ENCODE measurements at places on chromosomes 13 and 19.

GRCh38 chr13:76890021-76890420 is 3.8 kb upstream of the KCTD12 start:
- DNase-seq = no peak

DNA sequence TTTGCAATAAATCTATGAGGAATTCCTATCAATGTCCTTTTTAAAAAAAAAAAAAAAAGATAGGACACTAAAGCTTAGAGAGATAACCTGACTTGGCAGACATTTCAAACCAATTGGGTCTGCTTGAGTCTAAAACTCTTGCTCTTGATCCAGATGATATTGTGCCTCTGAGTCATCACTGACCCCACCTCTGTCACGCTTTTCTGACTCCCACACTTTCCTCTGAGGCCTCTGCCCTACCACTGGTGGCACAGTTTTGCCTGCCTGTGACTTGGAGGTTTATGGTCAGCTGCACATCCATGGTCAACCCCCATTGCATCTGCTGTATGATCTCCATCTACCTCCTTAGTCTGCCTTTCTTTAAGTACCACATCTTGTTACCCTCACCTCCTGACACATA is 328.7 kb downstream of the SPRY2 start:
- DNase-seq = no peak

GRCh38 chr19:42006569-42006968 is 12.5 kb upstream of the ATP1A3 start:
- DNase-seq = no peak

- DNase-seq = no peak
Measured at GRCh38 chr19:20287070-20287469, 120.1 kb downstream of the ZNF486 start.

- DNase-seq = no peak
Measured at GRCh38 chr19:4194353-4194752, 11.9 kb downstream of the ANKRD24 start.

DNA sequence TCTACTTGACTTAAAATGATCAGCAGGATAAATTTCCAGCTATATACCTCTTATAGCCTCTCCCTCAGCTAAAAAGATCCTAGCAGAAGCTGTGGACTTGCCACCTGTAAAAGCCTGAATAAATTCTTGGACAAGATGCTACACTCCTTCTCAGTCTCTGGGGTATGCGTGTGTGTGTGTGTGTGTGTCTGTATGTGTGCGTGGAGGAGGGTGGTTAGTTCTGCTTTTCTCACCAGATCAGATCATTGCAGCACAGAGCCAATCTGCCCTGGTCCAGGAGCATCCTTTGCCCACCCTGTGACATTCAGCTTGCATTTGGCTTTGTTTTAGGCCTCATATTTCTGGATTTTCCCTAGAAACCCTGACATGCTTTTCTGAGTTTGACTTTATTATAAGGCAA is 438.3 kb downstream of the RFC3 start:
- no peak for DNase-seq

- DNase-seq = no peak
Measured at GRCh38 chr19:3321696-3322095, 44.7 kb upstream of the NFIC start.

- no peak for DNase-seq
Measured at GRCh38 chr19:41192574-41193429, at the start of gene CYP2S1. Gene CYP2S1, plus strand, starts transcription at chr19:41193219. Its CDS starts 46 bp downstream, at chr19:41193265.

- no peak for DNase-seq
Measured at GRCh38 chr13:78228940-78229339, 310.3 kb upstream of the EDNRB start.

- no peak for DNase-seq
Measured at GRCh38 chr13:44759384-44760360, 183.5 kb upstream of the TSC22D1 start.

DNA sequence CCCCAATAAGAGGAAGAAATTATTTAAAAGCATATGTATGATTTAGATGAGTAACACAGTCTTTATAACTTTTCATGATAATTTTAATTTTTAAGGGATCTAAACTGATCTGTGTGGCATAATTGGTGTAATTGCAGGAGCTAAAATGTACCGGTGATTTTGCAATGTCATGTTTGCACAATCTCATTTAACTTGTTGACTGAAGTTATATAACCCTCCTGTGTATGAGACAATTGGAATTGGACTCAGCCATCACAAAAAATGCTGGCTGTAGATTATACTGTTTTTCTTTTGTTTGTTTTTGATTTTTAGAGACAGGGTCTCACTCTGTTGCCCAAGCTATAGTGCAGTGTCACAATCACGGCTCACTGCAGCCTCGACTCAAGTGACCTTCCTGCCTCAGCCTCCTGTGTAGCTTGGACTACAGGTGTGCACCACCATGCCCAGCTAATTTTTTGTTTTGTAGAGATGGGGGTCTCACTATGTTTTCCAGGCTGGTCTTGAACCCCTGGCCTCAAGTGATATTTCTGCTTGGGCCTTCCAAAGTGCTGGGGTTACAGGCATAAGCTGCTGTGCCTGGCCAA is 26.1 kb downstream of the FGF9 start:
- DNase-seq = no peak

DNA sequence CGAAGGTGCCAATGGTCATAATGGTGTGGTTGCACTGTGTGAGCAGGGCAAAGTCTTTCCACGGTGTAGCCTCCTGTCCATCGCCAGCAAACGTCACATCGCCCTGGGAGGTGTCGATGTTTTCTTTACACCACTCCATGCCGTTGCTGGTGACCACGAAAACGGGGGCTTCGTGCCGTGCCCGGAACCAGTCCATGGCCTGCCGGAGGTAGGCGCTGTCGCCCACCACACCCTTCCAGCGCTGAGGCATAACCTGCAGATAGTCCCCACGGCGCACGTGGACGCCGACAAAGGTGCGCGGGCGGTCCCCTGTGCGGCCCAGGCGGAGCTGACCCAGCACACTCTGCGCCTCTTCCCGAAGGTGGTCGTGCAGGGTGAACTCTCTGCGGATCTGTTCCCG is 2.1 kb downstream of the FUT1 start:
- no peak for DNase-seq

DNA sequence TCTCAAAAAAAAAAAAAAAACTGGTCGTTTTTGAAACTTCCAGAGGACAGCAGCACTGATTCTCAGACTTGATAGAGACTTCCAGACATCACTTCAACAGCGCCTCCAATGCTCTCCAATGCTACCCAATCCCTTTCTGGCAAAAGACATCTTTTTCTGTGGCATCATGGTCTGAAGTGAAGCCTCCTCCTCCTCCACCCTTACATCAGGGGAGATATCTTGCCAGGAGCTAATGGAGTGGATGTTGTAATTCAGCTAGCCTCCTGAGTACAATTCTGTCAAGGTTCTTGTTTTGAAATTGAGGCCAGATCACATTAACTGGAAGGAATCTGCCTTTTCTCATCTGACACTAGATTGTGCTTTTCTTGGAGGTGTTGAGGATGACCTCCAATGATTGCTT is 24.2 kb downstream of the FXYD5 start:
- DNase-seq = no peak

DNA sequence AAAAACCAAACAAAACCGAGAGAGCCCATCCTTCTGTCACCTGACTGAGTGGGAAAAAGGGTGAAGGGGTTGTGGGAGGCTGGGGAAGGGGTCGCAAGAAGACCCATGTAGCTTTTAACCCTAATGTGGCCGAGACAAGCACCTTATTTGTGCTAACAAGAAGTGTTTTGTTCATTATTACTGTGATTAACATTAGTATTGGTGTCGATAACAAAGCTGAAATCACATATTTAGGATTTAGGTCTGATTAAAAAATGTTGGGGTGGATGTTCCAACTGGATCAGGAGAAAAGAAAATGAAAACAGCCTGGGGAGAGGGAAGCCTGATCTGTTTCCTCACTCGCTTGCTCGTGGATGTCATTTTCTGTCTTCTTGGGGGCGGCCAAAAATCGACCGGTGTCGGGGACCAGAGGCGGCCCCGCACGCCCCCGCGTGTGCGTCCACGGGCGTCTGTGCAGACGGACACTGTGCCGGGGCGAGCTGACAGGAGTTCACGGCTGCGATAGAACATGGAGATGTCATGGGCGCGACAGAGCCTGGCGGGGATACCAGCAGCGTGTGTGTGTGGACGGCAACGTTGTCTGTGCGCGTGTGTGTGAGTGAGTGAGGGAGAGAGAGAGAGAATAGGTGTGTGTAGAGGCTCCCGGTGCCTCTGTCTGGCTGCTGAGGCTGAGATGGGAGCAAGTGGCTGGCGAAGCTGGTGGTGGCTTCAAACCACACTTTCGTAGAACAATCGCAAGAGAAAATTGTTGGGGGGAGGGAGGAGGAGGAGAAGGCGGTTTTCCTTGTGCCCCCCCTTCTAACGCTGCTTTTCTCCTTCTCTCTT is 29.1 kb downstream of the NFIX start:
- DNase-seq = no peak

DNA sequence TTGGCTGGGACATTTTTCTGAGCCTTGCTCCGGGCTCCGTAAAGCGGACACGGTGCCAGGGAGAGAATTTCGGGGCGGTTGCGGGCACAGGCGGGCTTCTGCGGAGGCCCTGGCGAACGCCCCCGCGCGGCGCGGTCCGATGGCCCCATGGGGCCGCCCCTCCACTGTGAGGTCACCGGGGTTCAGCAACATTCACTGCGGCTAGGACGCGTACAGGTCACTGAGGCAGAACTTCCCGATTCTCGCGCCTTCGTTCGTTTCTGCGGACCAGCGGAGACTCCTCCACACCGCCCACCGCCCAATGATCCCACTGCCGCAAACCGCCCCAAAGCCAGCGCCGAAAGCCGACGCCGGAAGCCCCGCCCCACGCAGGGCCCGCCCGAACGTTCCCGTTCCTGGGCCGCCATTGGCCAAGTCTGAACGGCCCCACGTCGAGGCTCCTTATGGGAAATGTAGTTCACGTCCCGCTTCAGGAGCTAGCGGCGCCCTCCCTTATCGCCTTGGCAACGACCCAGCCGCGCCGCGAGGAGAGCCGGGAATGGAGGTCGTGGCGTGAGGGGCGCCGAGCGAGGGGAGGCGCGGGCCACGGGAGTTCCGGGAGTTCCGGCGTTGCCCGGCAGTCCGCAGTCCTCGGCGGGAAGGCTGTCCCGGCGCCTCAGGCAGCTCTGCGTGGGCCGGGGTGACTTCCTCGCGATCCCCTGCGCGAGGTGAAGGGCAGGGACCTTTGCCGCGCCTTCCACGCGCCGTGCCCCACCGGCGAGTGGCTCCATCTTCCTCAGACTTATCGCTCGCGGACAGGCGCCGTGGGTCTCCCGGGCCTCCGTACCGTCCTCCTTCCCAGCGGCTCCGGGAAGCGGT is at the start of gene ZNF584:
ZNF584 (plus strand) TSS at position 498 of the 858 bp plus-strand sequence. CDS start 499 bp downstream, outside the sequence.
- DNase-seq = peak; percentile 94

DNA sequence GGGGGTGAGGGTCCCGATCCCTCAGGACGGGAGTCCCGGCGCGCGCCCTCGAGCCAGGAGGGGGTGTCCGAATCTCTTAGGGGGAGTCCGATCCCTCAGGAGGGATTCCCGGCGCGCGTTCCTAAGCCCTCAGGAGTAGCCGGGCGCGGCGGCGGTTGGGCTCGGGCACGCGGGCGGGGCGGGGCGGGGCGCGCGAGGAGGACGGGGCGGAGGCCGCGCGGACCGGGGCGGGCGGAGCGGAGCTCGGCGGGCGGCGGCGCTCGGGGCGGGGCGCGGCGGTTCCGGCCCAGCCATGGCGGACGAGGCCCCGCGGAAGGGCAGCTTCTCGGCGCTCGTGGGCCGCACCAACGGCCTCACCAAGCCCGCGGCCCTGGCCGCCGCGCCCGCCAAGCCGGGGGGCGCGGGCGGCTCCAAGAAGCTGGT is at the start of gene CUL4A:
CUL4A (plus strand) TSS at position 278 of the 423 bp plus-strand sequence; CDS start at position 293, 15 bp downstream.
- peak; percentile 67 for DNase-seq

- DNase-seq = no peak
Measured at GRCh38 chr13:33228648-33229445, 56.7 kb downstream of the STARD13 start.

DNA sequence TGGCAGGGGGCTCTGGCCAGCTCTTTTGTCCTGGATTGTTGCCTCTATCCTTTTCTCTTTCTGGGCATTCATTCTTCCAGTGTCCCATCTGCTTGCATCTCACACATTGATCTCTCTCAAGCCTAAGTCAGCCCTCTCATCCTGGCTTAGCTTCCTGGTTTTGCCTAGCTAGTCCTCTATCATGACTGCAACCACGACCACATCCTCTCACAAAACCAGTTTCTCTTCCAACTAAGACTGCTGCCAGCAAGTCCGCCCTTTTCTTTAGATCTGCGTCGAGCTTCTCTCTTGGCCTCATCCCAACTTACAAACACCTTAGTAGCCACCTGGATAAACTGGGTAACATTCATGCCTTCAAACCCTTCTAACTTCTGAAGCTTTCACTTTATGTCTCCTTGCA is 212.2 kb upstream of the HTR2A start:
- no peak for DNase-seq

GRCh38 chr13:20474515-20474914 is 51.1 kb downstream of the CRYL1 start:
- no peak for DNase-seq

- peak; percentile 88 for DNase-seq
Measured at GRCh38 chr19:12782424-12783290, 7.3 kb upstream of the HOOK2 start.

- peak; percentile 60 for DNase-seq
Measured at GRCh38 chr19:36060430-36060829, 5.7 kb downstream of the WDR62 start.

DNA sequence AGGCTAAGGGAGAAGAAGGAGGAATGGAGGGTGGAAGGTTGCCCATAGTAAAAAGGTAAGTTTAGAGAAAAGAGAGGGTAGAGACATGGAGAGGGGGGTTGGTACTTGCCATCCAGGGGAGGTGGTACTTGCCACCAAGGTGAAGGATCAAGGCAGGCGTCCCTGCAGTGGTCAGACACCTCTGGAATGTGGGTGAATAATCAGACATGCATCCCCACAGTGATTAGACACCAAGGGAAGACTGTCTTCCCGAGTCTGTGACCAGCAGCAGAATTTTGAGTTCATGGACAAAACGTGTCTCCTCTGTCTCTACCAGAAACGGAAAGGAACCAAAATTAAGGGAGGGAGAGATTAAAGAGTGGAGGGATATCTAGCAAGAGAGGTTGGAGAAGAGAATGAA is 27.1 kb upstream of the IGFL1 start:
- DNase-seq = no peak

DNA sequence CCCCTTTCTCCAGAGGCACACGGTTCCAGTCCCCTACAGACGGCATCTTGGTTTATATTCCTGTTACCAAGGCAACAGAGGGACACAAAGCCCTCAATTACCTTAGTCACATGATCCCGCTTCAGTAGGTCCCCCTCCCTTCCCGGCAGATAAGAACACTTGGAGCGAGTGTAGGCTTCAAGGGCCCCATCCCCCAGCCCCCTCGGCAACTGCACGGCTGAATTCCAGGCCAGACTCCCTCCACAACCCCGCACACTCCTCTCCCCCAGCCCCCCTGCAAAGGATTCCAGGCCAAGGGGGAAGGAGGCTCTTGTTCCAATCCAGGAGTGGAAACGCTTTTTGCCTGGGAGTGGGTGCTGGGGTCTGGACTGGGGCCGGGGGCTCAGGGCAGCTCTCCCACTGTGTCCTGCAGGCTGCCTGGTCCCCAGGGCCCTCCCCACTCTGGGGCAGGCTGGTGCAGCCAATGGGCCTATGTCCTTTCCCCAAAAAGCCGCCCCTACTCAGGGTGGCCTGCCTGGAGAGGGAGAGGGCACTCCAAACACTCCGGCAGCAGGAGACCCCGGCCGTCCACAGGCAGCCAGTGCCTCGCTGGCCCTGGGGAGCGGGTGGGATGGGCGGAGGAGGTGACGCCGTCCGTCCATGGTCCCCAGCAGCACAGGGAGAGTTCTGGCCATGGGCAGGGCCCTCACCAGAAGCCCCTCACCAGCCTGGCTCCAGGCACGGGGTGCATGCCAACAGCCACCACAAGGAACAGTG is 62.6 kb downstream of the MLLT1 start:
- DNase-seq = no peak

- DNase-seq = no peak
Measured at GRCh38 chr13:44230736-44231135, 142.9 kb upstream of the SERP2 start.

GRCh38 chr19:504616-505015 is 2.7 kb upstream of the TPGS1 start:
- no peak for DNase-seq

Measured in substantia nigra (tissue), 51 donors.